ENCODE measurements at places on chromosomes 2 and 18.

GRCh38 chr18:995629-996028, 91.0 kb downstream of the ADCYAP1 start:
- DNase-seq, result no peak

DNA sequence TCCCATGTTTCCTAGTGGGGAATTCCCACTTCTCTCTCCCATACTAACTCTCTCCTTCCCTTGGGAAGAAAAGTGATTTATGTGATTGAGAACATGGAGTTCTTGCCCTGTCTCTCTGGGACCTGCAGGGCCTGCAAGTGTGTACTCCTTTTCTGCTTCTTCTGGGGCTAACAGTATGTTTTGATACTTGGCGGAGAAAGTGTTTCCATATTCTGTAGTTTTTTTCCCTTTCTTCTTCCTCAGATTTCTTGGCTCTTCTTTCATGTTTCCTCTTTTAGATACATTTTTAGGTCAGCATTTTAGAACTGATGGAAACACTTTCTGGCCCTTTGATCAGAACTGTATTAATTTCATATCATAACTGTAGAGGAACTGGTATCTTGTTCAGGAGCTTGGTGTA, 352.2 kb downstream of the DLGAP1 start:
- DNase-seq, result no peak

DNA sequence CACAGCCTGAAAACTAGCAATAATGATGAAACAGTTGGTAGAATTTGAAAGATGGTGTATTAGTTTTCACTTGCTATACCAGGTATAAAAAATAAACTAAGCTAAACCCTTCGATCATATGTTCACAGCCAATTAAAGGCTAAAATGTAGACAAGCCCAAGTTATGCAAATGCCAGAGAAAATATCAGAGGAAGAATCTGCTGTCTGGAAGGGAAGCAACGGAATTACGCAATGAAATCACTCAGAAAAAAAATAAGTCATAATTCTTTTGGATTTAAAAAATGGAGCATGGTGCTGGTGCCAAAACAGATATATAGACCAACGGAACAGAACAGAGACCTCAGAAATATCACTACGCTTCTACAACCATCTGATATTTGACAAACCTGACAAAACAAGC, 108.3 kb downstream of the ARL4C start:
- DNase-seq, result no peak

DNA sequence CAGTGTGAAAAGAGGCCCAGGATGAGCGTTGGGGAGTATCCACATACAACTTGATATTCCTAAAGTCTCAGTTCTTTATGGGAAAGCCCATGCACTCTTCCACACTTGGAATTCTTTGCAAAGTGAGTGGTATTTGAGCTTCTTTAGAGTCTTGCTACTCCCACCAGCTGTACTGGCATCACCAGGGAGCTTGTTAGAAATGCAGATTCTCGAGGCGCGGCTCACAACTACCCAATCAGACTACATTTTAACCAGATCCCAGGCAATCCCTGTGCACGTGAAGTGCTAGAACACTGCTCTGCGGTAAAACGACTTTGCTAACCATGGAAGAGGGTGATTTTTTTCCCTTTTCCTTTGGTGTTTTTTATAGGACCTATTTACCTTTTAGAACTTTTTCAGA, 184.7 kb downstream of the NEDD4L start:
- DNase-seq, result no peak

GRCh38 chr2:12321886-12322285, 394.9 kb upstream of the TRIB2 start:
- no peak for DNase-seq

DNA sequence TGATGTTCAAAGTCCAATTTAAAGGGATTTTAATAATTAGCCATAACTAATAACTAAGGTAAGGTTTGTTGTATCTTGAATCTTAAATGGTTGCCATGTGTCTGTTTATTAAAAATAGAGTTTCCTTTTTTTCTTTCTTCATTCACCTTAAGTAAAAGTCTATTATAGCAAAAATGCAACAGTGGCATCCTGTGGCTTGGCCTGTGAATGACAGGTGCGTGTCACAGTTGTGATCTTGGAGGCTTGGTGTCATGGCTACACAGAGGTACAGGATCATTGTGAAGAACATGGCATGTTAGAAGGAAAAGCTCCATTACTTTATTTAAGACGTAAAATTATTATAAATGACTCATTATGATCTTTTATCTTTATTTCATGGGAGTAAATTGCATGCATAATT, 246.1 kb downstream of the BCL2 start:
- DNase-seq, result peak; percentile 57

DNA sequence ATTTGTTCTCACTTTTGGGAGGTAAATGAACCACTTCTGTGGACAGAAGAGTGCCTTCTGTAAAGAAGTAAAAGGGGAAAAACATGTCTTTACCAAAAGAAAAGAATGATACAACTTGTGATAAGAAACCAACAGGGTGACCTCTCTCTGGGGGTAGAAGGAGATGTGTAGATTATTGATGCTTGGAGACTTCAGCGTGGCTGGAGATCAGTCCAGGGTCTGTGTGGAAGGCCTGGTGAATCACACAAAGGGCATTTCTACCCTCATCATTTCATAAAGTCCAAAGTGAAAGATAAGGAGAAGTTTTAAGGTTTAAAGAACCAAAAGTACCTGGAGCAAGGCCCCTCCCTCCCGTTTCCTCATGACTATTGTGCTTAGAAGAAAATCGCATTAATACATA, 142.5 kb downstream of the NCK2 start:
- DNase-seq, result no peak

DNA sequence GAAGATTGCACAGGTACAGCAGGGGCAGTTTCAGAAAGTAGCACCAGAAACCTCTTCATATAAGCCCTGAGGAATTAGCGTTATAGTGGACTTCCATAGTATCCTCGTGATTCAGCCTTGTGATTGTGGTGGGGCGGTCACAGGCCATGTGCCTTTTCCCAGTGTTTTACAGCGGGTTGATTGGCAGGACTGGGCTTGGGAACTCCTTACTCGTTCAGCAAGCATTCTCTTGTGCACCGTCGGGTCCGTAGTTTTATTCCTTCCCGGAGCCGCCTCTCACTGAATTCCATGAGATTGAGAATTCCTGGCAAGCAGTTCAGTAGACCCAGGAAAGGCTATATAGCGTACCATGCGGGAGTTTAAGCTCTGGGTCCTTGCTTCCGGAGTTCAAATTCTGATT, 5.2 kb downstream of the COPS8 start:
- no peak for DNase-seq

GRCh38 chr2:33205693-33206434, 259.1 kb downstream of the LTBP1 start:
- peak; percentile 12 for DNase-seq

- peak; percentile 28 for DNase-seq
Observed at GRCh38 chr2:174888646-174889271, 116.4 kb downstream of the CHN1 start.

DNA sequence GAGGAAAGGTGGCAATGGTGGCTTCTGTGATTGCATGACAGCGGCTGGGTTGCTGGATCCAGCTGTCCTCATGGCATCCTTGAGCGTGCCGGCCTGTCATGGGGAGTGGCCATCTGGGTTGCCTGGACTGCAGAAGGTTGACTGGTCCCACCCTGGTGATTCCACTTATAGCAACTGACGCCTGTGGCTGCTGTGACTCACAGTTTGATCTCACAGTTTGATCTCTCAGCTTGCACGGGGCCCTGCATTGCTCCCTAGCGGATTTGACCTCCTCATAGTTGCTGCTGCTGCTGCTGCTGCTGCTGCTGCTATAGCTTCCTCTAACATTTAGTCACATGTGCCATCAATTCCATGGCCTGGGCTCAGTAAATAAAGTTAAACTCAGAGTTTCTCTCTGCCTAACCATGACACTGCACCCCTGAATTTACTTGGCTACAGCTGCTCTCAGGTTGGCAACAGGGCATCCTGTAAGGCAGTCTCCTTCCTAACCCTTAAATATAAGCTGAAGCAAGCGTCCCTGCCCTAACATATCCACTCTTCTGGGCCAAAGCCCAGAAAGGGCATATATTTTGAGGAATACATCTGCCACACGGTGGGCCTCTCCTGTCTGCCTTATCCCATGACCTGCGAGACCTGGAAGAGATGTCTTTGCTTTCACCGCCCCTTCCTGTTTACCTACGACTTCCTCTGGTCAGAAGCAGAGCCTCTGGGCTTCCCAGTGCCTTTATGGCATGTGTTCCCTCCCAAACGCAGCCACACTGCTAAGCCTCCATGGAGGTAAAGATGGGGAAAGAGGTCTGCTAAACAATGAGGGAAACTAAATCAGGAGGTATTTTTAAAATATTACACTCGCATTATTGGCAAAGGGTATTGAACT, 37.8 kb upstream of the CCDC150 start:
- DNase-seq, result no peak

GRCh38 chr2:5826979-5827655, 134.9 kb downstream of the SOX11 start:
- DNase-seq, result no peak

GRCh38 chr2:2824588-2824987, 493.5 kb upstream of the MYT1L start:
- no peak for DNase-seq

DNA sequence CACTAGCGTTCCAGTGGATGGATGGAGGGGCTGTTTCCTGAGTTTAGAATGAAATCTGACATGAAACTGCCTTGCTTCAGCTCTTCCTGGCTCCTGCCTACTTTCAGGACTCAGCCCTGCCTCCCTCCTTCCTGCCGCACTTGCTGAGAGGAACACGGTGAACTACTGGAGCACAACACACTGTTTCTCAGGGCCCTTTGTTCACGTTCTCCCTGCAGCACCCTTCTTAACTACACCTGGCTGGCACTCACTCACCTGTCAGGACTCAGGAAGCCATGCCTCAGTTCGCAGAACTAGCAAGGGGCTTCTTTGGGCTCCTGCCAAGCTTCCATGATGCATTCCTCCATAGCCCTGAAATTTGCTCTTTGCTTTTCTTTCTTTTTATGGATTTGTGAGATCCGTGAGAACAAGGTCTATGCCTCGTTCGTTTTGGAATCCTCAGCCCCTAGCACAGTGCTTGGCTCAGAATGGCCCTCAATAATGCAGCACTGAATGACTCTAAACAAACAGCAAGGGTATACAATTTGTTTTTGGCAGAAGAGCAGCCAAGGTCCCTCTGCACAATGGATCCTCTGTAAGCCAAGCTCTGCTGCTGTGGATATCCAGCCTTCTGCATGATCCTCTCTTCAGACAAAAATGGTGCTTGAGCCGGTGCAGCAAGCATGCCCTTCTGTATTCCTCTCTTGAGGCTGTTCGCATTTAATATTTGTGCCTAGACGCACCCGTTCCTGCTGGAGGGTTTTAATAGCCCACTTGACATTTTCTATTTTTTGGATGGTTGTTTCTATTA, 357.0 kb downstream of the TSN start:
- DNase-seq, result no peak

DNA sequence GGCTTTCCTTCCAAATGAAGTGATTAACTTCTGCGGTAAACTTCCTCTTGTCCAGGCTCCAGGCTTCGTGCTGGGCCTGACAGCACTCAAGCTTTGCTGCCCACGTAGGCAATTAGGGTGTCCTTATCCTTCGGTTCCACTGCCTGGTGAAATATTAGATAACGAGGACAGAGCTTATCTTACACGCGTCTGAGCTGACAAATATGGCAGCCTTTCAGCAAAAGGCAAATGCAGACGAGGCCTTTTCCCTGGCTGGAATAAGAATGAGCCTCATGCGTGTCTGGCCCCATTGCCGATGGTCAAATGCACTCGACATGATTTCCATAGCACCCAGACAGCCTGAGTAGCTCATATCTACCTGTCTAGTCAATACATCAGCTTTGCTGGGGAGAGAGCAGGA, 141.5 kb downstream of the FAM210A start:
- no peak for DNase-seq

GRCh38 chr18:58716060-58716756, 44.9 kb downstream of the MALT1 start:
- no peak for DNase-seq

GRCh38 chr18:51398104-51398503, 200.6 kb upstream of the MEX3C start:
- DNase-seq, result no peak

DNA sequence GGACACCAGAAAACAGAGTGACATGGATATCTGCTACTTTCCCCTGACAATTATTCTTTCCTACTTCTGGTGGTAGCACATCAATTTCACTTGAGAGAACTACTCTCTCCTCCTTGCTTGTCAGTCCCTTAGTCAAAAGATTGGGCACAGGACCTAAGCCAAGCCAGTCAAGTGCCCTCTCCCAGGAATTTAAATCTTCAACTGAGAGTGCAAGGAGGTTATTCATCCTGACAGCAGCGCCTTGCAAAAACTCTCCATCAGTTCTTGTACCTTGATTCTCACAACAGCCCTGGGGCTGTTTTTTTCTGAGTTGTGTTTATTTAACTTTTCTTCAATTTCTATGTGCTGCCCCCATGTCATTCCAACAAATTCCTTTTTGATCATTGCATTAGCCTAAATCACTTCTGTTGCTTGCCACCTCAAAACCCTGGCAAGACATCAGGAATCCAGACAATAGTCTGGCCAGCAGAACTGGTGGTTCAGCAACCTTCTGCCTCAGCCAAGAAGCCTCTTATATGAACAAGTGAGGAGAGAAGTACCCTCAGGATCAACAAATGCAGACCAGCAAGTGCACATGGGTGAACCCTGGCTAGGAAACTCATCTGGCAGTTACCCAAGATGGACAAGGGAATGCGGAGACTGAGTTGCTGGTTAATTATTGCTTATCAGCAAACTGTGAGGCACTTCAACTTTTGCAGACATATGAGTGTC, 19.4 kb downstream of the COL4A3 start:
- no peak for DNase-seq

GRCh38 chr2:239714116-239714515, 311.0 kb downstream of the NDUFA10 start:
- no peak for DNase-seq

DNA sequence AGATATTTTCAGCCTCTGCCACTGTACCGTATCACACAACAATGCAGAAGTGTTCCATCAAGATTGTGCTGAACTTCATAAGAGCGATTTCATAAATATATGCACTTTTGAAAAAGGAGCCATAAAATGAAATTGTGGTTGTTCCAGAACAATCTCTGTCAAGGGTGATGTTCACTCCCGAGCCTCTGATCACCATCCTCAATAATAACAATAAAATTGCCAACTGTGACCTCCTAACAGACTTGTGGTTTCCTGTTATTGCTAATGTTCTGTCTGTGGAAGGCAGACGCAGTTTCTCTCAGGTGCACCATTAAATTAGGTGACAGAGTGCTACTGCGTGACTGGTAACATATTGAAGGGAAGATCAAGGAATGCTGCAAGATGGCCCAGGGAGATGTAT, 383.7 kb downstream of the SOCS6 start:
- peak; percentile 64 for DNase-seq

GRCh38 chr18:33802955-33803354, 224.9 kb downstream of the ASXL3 start:
- DNase-seq, result peak; percentile 95

DNA sequence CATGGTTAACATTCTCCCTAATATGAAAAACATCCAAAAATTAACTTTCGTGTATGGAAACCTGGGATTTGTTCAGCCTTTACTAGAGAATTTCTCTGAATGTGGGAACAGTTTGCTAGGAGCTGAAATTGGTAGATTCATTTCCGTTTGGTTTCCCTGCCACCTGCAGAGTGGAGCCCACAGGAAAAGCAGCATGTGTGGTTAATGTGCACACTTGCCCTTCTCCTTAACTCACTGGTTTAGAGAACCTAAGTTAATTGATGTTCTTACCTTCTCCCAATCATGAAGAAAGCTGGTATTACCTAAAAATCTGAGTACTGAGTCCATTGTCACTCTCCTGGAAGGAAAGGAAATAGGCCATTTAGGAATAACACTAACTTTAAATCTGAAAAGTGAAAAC, 37.6 kb upstream of the ASXL3 start:
- no peak for DNase-seq

- no peak for DNase-seq
Observed at GRCh38 chr2:118183381-118183780, 95.1 kb downstream of the INSIG2 start.

- DNase-seq, result no peak
Observed at GRCh38 chr18:54916507-54916906, 42.8 kb downstream of the CCDC68 start.
